ENCODE measurements at places on chromosomes 5 and 9.

GRCh38 chr5:431001-431710 is 11.8 kb upstream of the EXOC3 start:
- DNase-seq = no peak

DNA sequence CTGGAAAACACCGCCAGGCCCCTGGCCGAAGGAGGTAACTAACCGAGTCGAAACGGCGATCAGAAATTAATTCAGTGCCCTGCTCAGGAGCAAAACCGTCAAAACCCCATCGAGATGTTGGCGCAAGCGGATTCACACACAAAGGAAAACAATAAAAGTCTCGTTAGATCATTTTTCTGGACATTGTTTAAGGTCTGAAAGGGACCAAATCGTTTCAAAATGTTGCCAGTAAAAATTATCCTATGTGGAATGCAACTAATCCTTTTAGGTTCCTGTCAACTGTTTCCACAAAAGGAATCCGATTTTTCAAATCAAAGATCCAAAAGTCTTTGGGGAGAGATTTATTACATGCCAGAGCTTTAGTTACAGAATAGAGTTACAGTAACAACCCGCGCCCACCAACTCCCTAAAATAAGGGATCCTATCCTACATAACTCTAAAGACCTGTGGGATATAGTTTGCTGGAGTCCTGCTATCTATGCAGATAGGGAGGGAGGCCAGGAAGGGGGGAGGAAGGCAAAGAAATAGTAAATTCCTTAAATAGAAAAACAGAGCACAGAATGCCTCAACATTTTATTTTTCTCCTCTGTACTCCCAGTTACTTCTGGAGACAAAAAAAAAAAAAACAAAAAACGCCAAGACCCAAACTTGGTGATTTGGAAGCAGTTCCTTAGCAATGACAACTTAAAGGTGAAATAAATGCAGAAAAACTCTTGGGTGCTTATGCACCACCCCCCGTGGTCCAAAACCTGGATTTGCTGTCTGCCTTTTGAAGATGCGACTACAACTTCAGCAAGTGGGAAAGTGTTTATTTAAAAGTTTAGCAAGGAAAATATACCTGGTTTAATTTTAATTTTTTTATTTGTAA is 10.6 kb downstream of the FOXD1 start:
- no peak for DNase-seq

- DNase-seq = no peak
These were observed 10.7 kb downstream of the SMAD5 start for GRCh38 chr5:136143312-136143711.

DNA sequence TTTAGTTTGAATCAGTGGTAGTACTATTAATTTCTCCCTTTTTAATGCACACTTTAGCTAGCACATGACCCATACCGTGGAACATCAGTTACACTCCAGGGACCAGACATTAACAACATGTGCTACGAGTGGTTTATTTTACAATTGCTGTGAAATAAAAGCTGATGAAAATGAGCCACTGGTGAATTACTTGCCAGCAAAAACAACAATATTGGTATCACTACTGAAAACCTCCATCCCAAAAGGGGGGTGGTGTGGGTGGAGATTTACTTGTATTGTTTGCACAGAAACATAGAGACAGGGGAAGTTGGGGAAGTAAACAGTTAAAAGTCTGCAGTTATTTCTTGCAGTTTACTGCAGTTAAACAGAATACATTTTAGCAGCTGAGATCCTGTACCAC is 369.6 kb upstream of the GRAMD2B start:
- no peak for DNase-seq

- DNase-seq = no peak
These were observed 276.0 kb downstream of the DMAC1 start for GRCh38 chr9:7523426-7524043.

GRCh38 chr9:77586591-77586990 is 61.5 kb downstream of the GNA14 start:
- no peak for DNase-seq

- DNase-seq = no peak
These were observed 47.1 kb upstream of the PSD2 start for GRCh38 chr5:139748505-139748826.

GRCh38 chr5:124895236-124895635 is 148.8 kb upstream of the ZNF608 start:
- no peak for DNase-seq

- no peak for DNase-seq
These were observed 106.8 kb downstream of the PDE6A start for GRCh38 chr5:149837680-149838269.

GRCh38 chr5:89003563-89004036 is 120.6 kb upstream of the MEF2C start:
- no peak for DNase-seq

DNA sequence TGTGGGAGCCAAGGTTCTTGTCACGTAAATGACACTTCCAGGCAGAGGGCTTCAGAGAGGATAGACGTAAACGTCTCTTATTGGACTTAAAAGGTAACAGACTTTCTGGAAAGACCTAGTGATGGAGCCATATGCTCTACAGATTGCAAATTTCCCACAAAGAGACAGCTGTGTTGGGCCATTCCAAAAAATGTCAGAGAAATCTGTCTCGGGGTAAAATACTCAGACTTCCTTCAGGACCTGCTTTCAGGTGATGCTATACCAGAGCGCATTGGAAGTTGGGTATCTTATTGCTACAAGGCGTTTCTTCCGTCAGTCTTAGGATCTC is 29.2 kb downstream of the PROP1 start:
- no peak for DNase-seq

DNA sequence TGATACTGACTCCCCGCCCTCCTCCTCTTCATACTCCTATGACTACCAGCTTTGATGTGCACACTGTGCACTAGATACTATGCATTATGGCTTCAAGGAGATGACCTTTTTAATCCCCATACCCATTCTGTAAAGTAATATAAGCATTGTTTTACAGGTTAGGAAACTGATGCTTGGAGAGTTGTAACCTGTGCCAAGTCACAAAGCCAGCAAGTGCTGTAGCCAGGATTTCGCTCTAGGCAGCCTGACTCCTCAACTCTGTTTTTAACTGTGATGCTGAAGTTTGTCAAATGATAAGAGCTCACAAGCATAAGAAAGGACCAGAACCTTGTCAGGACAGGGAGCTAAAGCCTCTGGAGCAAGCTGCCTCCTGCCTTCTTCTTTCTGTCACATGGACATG is 461.3 kb downstream of the TMEM232 start:
- no peak for DNase-seq

GRCh38 chr5:33801292-33801691 is 90.5 kb downstream of the ADAMTS12 start:
- no peak for DNase-seq

DNA sequence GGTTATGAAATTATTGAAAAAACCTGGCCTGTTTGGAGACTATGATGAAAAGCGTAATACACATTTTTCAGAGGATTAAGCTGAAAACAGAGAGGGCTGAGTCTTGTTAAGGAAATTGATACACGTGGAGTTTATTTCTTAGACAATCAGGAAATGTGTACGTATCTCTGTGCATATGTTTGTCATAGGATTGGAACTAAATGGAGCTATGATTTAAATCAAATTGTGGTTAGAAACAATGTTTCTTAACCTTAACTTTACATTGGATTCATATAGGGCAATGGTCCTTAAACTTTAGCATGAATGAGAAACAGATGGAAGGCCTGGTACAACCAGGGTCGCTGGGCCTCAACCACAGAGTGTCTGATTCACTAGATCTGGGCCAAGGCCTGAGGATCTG is 451.6 kb downstream of the CDH18 start:
- no peak for DNase-seq

DNA sequence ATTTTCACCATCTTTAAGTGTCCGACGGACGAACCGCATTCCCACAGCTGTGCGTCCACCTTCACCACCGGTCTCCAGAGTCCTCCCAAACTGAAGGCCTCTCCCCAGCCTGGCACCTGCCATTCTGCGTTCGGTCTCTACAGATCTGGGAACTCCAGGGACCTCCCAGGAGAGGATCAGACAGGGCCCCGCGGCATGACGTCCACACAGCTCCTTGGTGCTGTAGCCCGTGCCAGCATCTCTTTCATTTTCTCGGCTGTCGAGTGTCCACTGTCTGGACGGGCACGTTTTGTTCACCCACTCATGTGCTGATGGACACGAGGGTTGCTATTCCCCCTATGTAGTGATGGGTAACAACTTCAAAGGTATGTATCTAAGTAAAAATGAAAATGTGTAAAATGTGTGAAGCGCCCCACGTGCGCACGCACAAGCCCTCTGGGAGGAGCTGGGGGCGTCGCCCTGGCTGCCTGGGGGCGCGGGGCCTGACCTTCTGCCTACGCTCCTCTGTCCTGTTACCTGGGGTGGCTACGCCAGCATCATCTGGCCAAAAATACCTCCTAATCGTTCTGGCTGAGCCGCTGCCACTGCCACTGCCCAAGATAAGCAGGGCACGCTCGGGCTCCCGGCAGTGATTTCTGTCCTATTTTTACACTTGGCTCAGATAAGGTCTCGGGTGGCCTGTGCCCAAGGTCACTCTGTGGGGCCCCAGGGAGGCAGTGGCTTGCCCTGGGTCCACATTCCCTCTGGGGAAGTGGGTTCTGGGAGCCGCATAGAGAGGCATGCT is 10.8 kb upstream of the SLC12A7 start:
- DNase-seq = no peak

GRCh38 chr5:57416278-57416994 is 66.2 kb downstream of the ACTBL2 start:
- no peak for DNase-seq

DNA sequence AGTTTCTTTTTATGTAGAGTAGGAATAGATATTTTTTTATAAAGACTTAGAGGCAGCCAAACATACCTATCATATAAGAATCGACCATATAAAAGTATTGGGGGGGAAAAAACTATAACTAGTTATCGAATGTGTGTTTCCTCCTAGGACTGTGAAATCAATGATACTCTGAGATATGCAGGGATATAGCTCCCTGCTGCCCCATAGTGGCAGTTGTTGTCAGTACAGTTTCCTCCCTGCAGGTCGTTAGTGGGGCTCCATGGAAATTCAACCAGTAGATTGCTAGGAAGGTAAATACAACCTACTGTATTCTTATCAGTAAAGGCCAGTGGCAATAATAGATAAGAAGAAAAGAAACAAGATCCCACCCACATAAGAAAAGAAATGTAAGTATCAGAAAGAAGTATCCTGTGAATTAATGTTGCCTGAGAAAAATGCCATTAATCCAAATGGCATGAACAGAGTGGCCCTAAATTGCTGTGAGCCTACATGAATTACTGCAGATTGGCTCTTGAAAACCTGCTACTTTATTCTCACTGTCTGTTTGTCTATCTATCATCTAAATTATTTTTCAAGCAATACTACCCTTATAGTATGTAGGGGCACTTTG is 136.9 kb upstream of the FBN2 start:
- peak; percentile 2 for DNase-seq

DNA sequence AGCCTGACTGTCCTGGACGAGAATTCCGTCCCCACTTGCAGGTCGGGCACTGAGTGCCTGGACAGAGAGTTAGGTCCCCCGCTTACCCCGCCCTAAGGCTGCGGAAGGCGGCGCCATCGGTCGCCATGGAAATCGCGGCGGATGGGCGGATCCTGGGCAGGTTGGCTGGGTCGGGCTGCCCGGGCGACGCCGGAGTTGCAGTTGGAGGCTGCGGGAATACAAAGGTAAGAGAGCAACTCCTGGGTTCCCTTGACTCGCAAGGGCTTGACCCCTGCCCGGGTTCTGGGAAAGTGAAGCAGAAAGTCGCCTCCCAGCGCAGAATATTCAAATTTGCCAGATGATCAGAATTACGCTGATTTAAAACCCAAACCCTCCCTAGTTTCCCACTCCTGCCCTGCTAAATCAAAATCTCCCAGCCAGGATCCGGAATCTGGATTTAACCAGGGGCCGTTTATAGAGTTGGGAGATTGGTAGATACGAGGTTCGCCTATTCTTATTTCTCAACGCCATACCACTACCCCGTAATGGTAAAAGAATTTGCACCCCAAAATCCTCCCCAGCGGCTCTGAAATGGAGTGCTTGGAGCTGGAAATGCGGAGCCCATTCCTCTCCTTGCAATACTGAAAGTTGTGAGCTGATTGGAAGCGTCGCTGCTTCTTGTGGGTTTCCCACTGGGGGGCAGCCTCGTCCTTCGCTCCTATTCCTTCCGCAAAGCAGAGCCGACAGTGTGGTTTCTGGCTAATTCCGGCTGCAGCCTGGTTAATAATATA is 156.4 kb upstream of the RASEF start:
- no peak for DNase-seq

DNA sequence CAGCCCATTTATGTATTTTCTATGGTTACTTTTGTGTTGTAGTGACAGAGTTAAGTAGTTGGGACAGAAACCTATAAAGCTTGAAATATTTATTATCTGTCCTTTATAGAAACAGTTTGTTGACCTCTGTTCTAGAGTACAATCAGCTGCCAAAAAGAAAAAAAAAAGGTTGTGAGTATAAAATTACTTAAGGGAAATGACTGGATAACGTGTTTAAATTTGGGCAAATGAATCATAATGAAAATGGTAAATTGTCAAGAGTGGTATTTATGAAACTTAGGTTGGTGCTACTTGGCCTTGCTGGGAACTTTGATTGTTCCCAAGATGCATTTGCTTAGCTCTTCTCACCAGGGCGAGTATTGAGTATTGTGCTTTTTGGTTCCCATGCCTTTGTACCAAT is 70.2 kb upstream of the IL6ST start:
- DNase-seq = no peak

DNA sequence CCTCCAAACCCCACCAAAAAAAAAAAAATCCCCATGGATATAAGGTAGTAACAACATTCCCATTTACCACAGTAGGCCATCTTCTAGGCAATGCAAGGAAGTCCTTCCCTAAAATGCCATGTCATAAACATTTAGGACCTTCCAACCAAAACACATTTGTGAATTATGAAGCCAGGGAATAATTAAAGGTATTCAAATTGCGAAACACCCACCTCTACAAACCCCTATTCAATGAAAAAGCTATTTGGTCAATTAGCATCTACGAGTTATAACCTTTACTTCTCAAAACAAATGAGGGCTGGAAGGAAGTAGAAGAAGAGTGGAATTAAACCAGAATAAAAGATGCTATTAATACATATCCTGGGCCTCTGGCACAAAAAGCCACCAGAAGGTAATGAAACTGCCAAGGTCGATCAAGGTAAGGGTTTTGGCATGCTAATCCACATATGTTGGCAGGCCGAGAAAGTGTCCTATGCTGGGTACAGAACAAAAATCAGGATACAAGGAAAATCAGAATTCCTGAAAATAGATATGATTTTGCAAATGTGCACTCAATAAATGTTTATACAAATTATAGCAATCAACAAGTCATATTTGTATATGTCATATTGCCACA is 47.7 kb downstream of the MTMR12 start:
- no peak for DNase-seq

DNA sequence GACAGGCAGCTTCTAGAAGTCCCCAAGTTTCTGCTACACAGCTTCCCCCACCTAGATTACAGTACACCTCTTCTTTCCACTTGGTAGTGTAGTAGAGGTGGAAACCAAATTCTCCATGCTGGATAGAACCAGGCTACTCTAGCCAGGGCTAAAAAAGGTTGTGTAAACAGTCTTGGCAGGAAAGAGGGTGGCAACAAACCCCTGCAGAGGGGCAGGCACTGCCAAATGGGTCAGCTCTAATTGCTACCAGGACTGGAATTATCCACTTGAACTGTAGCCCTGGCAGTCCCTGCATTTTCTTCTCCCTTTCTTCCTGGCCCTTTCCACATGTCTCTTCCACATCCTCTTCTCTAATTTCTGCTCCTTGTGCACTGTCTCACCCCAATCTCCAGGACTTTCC is 24.8 kb downstream of the RANBP3L start:
- DNase-seq = no peak

GRCh38 chr5:111223787-111224560 is at the start of gene CAMK4:
Gene CAMK4 (plus strand): TSS chr5:111224384. CDS start chr5:111224484, 100 bp downstream.
- DNase-seq = peak; percentile 80

GRCh38 chr9:89358376-89358916 is 40.1 kb downstream of the SECISBP2 start:
- DNase-seq = no peak

- DNase-seq = peak; percentile 13
These were observed 2.8 kb upstream of the PLK2 start for GRCh38 chr5:58462623-58463230.
